Psoas muscle (tissue), 8 donors: ENCODE measurements at places on chromosomes 7 and 10.

- peak; percentile 31 for DNase-seq
Observed at GRCh38 chr10:132293201-132293812, 14.4 kb downstream of the STK32C start.

- no peak for DNase-seq
Observed at GRCh38 chr7:133571076-133571475, 318.2 kb downstream of the EXOC4 start.

DNA sequence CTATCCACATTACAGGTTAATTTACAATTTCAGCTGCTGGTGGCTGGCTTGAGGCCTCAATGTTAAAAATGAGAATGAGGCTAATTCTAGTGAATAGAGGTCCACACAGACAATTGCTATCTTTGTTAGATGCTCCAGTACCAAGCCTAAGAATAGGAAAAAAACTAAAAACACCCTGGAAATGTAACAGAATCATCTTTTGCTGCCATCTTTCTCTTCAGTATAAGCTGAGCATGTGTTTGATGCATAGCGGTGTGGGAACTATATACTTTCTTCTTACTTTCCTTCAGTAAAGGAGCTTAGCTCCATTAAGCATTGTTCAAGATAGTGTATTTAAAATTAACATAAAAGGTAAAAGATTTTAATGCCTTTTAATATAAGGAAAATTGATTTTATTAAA is 5.6 kb downstream of the TMEM229A start:
- no peak for DNase-seq

- DNase-seq, result no peak
Observed at GRCh38 chr7:146788008-146788407, 671.4 kb downstream of the CNTNAP2 start.

DNA sequence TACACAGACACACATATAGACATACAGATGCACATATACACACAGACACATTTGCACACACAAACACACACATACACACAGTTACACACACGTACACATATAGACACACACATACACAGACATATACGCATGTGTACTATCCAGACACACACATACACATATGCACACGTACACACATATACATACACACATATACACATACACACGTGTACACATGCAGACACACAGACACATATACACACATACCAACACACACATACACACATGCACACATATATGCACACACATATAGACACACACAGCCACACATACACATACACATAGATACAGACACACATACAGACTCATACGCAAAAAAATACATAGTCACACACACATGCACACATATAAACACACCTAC is 184.2 kb downstream of the PFKFB3 start:
- DNase-seq, result no peak

GRCh38 chr10:13670311-13670710 is 83.5 kb downstream of the PRPF18 start:
- DNase-seq, result no peak

GRCh38 chr7:24831240-24831639 is 74.0 kb upstream of the GSDME start:
- DNase-seq, result no peak

GRCh38 chr10:28619455-28619854 is 57.9 kb upstream of the BAMBI start:
- DNase-seq, result no peak

DNA sequence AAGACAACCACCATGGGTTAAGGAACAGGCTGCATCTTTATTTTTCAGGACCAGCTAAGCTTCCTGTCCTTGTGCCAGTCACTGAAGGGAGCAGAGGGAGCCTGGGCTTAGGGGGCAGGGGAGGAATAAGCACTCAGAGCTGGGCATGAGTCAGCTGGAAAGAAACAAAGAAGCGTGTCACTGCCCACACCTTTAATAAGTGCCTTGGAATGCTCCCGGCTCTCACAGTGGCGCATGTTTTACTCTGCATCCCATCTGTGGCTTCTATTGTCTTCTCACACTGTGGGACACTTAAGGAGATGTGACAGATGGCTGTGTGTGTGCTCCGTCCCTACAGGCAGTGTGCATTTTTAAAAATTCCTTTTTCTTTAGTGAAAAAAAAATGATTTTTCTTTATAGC is 71.7 kb downstream of the MTURN start:
- DNase-seq, result no peak

- no peak for DNase-seq
Observed at GRCh38 chr10:97363071-97363470, 28.5 kb upstream of the FRAT2 start.

- peak; percentile 15 for DNase-seq
Observed at GRCh38 chr7:116500078-116500853, 728 bp downstream of the CAV2 start.

DNA sequence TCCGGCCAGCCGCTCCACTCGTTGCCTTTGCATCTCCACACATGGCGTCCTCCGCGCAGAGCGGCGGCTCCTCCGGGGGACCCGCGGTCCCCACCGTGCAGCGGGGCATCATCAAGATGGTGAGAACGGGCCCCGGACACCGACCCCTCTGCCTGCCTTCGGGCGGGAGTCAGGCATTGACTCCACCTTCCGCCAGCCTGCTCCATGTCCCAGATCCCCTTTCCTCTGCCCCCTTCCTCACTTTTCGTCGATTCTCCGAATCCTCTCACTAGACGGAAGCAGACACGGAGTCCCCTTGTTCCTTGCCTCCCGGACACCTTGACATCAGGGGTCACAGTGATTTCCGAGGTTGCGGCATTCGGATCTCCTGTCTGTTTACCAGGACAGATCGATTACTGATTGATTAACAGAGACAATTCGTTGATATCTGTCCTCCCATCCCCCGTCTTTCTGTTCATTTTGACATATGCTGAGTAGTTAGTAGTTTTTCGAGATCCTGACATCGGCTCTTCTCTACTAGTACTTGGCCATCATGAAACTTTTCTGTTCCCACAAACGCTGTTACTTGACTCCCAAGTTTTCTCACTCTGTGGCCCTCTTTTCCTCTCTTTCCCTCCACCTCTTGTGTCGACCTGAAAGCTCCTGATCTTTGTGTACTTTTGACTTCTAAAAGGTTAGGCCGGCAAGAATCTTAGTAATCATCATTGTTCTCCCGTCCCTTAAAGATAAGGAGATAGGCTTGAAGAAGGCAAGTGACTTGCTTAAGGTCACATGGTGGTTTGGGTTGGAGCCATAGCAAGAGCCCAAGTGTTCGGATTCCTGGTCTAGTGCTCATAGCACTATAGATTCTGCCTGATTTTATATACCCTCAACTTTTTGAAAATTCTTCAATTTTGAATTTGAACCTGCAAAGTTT is 597 bp downstream of the SND1 start:
- DNase-seq, result no peak

DNA sequence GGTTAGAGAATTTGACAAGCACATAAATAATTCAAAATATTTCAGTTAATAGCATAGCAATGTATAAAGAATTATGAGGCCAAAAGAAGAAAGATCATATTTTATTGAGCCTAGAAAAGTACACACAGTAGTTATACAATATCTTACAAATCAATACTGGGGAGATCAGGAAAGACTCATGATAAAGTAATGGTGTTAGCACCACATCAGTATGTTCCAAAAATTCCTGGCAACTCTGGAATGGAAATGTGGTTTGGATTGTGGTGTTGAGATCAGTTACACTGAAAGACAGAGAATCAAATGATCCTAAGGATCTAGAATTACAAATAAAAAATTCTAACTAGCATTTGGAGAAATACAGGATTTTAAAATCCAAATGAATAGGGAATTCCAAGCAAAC is 420.5 kb upstream of the CNTNAP2 start:
- no peak for DNase-seq

GRCh38 chr7:2387897-2388636 is 15.3 kb upstream of the CHST12 start:
- peak; percentile 67 for DNase-seq

DNA sequence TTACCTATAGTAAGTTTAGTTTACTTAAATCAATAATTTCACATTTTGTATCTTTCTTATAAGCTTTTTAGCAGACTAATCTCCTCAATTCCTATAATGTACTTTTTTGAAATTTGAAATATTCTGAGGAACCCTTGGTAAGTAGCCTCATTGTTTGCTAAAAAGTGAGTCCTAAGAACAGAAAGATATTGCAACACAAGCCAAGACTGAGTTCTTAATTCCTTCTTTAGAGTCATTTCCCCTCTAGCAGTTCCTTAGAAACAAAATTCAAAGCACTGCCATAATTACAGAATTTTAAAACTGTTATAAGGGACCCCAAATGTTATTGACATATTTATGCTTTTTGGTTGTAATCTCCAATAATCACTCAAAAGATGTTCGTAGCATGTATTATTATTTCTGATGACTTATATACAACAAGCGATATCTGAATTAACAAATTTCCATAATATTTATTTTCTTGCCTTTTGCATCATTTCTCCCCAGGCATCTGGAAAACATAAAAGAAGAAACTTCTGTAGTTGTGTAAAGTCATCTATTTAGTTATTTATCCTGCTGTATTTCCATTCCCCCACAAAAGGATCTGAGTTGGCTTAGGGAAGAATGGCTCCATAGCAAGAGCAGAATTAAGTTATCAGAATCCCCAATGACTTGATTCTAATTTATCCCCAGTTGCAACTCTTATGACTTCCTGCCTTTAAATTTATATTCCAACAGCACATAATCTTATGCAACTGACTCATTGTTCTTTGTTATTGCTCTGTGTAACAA is 67.8 kb downstream of the TMEM26 start:
- DNase-seq, result no peak

DNA sequence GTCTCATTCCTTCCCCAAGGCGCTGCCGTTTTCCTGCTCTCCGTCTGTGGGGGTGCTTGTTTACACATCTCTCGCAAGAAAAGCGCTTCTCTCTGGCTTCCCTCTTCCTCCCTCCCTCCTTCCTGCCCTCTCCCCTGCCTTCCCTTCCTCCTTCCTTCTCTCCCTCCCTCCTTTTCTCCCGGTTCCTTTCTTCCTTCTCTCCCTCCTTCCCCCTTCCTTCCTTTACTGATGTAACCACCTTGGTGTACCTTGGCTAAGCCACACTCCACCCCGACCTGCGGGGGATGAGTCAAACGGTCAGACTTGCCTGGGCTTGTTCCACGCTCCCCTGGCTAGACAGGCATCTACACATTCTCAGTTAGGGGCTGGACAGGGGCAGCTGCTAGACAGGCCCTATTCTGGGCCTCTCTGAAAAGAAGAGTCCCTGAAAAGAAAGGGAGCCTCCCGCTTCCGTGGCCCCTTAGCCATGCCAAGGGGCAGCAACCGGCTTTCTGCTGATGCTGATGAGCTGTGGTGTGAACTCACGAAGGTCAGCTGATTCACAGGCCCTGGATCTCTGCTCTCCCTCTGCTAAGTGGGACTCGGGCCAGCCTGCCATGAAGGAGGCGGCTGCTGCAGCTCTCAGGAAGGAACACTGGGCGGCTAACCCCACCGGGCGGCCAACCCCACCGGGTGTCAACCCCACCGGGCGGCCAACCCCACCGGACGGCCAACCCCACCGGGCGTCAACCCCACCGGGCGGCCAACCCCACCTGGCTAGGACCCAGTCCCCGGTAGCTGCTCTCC is 216.8 kb downstream of the TCERG1L start:
- peak; percentile 30 for DNase-seq

DNA sequence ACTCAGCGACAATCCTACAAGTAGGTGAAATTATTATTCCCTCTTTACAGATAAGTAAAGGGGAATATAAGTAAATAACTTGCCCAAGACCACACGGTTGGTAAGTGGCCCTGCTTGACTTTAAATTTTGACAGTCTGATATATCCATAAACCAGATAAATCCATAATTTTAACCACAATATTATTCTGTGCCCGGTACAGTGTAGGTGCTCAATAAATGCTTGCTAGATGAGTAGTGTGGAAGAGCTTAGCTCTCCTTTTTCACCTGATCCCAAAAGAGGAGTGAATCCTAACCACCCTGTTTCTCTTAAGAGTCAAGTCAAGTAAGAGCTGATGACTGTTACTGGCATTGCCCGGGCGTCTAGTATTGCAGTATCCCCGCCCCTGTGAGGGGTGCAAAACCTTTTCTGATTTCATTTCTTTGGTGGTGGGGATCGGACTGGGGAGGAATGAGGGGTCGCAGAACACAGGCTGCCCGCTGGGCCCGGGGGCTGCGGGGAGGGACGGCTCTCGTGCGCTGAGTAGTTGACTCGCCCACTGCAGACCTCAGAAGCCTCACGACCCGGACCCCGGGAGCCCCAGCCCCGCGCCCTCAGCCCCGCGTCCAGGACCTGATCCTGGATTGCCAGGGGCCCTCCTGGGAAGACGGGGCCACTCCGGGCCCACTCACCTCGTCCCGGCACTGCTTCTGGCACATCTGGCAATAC is 490 bp downstream of the KIN start:
- DNase-seq, result no peak

GRCh38 chr7:44740055-44740454 is 8.6 kb upstream of the ZMIZ2 start:
- DNase-seq, result no peak

GRCh38 chr7:21850531-21851285 is 95.0 kb downstream of the CDCA7L start:
- no peak for DNase-seq

DNA sequence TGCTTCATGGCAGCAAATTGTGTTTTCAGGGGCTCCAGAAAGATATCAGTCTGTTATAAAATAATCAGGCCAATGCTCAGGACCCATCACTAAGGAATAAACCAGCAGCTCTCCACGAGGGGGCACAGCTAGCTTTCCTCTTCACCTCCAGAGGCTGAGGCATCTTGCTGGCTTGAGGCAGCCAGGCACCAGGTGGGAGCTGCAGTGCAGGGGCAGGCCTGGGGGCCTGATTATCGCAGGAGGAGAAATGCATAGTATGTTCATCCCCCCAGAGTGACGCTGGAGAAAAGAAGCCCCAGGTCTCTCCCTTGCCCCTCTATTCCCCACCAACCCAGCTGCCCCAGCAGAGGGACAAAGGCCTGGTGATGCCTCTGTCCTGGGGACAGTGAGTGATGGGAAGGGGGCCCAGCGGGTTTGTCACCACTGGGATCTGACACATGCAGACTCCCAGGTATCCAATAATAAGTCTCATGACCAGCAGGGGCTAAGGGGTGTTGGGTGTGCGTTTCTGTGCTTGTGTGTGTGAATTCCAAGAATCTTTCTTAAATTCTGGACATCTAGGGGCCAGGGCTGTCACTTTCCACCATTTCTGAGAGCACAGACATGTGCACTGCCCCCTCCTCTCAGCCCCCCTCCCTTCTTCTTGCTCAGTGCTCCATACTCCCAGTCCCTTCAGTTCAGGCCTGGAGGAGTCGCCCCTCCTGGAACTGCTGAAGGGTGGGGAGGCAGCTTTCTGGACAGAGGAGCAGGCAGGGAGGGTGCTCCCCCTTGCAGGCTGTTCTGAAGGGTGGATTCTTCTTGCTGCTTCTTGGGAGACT is 128.1 kb upstream of the FAM20C start:
- peak; percentile 47 for DNase-seq
